ENCODE measurements at places on chromosomes 5 and 9.

GRCh38 chr9:34331196-34331595 is 1.8 kb downstream of the NUDT2 start:
- DNase-seq: no peak

DNA sequence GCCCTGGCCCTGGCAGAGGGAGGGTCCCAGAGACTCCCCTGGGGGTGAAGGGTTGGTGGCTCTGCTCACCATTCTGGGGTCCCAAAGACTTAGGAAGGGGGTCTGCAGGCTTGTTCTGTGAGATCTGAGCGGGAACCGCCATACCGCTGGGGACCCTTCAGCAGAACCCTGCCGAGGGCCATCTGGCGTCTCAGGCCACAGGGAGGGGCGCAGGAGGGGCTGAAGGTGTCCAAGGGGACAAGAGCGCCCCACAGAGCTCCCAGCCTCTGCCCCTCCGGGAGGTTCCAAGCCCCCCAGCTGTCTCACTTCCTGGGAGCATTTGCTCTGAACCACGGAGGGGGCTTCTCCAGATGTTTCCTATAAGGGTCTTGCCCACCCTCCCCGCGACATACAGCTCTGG is 4.8 kb downstream of the FIBCD1 start:
- DNase-seq: no peak

GRCh38 chr5:148427370-148428042 is 43.7 kb downstream of the FBXO38 start:
- DNase-seq: no peak

DNA sequence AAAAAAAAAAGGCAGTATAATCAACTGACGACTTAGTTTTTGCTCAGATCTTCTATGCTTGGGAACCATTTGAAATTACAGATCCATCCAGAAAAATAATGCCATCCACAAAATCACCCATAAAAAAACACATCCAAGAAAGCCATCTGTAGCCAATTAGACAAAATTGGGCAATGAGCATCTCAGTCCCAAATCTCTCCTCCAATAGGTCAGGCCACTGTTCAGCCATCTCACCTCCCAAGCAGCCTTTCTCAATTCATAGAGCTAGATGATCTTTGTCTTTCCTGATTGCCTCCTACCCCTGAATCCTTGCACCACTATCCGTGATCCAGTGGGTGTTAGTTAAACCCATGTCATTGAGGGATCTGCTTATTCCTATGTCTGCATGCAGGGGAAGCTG is 139.6 kb downstream of the SCAMP1 start:
- DNase-seq: no peak

DNA sequence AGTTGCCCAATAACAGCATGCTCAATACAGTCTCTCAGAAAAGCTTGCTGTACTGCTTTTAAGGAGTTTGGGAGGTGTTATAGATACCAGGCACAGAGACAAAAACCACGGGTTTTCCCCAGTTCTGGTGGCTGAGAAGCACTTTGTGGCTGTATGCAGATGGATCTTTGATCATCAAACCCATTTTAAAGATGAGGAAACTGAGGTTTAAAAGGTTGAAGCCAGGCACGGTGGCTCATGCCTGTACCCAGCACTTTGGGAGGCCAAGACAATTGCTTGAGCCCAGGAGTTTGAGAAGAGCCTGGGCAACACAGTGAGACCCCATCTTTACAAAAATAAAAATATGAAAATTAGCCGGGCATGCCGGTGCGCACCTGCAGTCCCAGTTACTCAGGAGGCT is 46.3 kb upstream of the PLPP6 start:
- no peak for DNase-seq

- no peak for DNase-seq
Measured at GRCh38 chr9:86700629-86701028, 246.7 kb downstream of the GAS1 start.

DNA sequence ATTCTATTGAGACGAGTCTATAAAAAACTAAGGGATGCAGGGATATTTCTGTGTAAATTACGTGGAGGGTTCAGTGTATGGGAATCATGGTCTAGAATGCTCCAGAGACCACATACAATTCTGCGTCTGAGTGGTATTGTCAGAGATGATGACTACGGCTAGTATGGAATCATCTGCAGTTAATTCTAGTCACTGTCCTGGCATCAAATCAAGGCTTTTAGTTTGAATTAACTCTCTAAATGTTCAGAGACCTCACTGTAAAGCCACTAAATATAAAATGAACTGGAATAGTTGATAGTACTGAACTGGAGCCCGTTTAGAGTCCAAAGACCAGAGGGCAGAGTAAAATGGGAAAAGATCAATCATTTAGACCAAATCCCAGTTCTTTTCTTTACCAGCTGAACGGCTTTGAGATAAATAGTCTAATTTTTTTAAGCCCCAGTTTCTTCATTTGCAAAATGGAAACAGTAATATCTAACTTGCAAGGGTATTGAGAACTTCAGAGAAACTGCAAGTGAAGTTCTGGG is 599.8 kb downstream of the EBF1 start:
- no peak for DNase-seq

DNA sequence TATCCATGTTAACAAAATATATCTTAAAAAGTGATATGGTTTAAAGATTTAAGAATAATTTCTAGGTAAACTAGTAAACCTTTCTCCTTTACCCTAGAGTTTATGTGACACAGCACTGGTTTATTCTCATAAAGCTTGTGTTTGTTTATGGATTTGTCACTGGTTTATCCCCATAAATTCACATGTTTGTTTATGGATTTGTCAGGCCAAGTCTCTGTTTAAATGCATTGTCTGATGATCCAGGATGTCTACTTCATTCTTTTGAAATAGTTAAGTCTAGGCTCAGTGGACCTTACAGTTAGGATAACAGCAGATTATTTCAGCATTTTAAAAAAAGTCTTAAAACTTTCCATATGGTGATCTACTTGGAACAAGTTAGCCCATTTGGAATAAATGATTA is 334.0 kb downstream of the ARRDC3 start:
- no peak for DNase-seq

DNA sequence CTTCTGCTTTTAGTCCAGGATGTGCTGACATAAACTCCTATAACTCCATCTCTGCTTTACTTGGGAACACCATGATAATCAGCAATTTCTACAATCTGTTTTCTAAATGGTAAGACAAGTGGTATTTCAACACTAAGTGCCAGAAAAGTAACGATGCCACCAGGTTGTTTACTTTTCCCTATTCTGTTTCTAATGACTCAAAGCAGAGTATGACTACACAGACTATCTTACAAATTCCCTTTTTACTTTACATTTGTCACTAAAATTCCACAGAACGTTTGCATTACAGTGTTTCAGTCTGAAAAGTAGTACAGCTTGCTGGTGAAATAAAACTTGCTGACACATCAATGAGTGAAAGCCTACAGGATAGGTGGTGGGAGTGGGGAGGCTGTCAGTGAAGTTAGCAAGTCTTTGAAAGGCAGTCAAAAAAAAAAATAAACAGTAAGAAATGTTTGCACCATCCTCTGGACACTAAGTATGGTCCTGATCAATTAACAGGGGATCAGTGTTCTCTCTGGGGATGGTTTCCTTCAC is 186.5 kb downstream of the LURAP1L start:
- DNase-seq: no peak

- no peak for DNase-seq
Measured at GRCh38 chr9:95516221-95516733, 494 bp downstream of the PTCH1 start.

- DNase-seq: no peak
Measured at GRCh38 chr5:173751266-173751600, 134.8 kb upstream of the BOD1 start.

GRCh38 chr5:138911441-138911840 is 36.3 kb upstream of the LRRTM2 start:
- DNase-seq: no peak

- DNase-seq: no peak
Measured at GRCh38 chr9:126459126-126459525, 132.5 kb downstream of the MVB12B start.

DNA sequence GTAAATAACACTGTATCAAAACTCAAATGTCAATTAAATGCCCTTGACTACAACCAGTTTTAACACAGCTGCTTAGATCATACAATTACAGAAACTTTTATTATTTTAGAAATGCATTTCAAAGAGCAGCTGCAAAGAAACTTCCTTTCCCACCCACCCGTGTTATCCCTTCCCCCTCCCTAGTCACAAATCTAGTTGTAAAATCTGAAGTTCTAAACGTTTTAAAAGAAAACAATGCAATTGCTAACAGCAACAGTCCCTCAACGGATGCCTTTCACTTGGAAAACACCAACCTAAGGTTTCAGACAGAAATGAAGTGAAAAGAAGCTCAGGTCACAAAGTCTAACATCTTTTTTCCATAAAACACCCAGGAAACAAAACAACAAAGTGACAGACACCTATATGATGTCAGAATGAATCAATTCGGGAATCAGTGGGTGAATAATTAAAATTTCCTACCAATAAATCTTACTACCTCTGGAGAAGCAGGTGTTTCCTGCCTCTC is 100.3 kb downstream of the FBXW11 start:
- DNase-seq: no peak

DNA sequence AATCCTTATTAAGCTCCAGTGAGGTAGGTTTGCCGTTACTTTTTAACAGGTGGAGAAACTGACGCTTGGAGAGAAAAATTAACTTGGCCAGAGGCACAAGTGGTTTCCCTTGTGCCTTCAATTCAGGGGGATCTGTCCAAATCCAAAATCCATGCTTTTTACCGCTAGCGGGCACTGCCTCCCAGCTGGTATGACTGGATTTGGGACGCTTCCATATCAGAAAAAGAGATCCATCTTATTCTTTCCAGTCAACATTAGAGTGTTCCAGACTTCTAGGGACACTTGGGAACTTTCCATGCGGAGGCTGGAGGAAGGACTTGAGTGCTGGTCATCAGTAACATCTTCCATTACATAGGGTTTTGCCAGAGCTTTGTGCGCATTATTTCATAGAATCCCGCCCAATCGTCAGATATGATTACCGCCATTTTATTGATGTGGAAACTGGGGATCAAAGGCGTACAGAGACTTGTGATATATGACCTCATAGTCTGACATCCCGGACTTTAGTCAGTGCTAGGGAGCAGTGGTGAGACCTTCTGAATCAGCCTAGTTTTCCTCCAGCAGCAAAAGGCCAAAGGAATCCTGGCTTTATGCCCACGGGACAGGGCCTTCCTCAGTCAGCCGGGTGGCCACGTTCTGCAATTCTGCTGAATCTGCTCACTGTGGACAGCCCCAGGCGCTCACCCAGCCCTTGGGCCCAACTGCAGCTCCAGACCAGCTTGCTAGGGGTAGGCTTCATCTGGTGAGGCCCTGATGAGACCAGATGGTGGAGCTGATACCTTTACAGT is 1.1 kb upstream of the GNPDA1 start:
- no peak for DNase-seq

GRCh38 chr9:126334721-126335621 is 8.3 kb downstream of the MVB12B start:
- DNase-seq: no peak

DNA sequence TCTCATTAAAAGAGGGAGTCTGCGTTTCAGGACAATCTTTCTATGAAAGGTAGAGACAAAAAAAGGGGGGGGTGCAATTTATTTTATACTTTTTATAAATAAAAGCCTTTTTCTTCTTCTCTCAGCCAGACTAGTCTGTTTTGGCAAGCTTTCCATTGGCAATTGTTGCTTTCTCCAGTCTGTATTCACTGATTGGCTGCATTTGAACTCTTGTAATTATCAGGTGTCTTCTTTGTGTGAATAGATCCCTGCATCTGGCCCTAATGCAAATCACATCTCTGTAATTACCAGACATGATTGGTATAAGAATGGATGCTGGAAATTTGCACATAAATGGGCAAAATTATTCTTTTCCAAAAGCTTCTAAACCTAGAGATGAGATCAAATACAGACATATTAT is 7.6 kb upstream of the EQTN start:
- no peak for DNase-seq

DNA sequence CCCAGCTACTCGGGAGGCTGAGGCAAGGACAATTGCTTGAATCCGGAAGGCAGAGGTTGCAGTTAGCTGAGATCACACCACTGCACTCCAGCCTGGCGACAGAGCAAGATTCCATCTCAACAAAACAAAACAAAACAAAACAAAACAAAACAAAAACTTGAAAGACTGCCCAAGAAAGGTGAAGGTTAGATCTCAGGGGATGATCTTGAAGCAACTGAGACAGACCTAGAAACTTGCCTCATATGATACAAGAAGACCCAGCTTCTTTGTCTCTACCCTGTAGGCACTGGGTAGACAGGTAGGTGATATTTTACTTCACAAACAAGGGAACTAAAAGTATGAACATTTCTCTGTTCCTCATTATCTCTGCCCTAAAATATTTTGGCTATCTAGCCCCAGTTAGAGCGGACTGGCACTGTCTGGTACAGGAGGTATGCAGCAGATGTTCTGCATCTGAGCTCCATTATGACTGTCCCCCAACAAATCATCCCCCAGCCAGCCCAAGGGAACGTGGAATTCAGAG is 26.3 kb upstream of the SHOC1 start:
- no peak for DNase-seq

DNA sequence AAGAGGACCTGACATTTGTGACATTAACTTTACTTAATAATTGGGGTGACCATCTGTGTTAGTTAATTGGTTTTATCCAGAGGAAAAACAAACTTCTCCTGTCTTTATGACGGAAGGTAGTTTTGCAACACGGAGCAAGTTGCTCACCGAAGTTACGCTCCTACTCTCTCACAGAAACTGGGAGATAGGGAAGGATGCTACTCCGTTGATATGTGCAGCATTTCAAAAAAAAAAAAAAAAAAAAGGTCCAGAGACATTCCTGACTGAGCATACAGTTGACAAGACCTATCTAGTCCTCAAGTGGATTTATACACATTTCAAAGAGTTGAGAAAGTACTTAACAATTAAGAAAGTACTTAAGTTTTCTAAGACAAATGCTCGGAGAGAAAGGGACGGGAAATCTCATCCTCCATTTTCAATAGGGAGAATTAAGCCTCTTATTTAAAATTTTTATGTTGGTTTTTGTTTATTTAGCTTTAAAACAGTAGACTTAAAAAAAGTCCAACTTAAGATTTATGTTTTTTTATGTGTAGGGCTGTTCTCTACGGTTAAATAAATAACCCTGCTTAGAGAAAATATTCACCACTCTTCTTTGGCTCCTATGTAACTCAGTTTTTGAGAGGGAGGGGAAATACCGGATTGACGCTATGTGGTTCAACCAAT is 455 bp upstream of the FER start:
- no peak for DNase-seq

DNA sequence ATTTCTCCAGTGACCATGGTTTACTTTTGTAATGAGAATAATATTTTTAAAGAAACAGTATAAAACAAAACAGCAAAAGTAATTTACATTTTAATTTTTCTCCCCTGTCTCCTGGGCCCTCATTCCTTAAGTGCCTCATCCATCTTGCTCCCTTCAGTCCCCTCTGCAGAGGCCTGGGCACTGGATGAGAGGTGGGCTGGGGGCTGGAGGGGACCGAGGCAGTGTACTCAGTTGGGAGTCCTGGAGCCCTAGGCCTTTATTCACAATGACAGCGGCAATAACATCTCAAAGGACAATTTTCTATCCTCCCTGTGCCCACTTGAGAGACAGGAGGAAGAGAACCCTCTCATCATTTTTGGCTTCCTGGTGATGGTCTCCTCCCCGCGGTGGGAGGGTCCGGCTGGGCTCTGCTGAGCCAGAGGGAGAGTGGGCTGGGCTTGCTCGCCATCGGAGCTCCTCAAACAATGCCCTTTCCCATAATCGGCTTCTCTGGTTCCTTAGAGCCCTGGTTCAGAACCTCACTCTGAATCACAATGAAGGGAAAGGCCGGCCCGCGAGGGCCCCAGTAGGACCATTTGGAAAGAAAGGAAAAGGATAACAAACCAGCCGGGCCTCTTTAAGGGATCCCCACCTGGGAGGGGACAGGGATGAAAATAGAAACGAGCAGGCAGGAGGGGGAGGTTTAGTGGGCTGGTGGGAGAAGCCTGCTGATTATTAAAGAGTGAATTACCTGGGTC is 9.7 kb upstream of the SMIM32 start:
- DNase-seq: no peak
